ENCODE measurements at places on chromosomes 5 and 9.

DNA sequence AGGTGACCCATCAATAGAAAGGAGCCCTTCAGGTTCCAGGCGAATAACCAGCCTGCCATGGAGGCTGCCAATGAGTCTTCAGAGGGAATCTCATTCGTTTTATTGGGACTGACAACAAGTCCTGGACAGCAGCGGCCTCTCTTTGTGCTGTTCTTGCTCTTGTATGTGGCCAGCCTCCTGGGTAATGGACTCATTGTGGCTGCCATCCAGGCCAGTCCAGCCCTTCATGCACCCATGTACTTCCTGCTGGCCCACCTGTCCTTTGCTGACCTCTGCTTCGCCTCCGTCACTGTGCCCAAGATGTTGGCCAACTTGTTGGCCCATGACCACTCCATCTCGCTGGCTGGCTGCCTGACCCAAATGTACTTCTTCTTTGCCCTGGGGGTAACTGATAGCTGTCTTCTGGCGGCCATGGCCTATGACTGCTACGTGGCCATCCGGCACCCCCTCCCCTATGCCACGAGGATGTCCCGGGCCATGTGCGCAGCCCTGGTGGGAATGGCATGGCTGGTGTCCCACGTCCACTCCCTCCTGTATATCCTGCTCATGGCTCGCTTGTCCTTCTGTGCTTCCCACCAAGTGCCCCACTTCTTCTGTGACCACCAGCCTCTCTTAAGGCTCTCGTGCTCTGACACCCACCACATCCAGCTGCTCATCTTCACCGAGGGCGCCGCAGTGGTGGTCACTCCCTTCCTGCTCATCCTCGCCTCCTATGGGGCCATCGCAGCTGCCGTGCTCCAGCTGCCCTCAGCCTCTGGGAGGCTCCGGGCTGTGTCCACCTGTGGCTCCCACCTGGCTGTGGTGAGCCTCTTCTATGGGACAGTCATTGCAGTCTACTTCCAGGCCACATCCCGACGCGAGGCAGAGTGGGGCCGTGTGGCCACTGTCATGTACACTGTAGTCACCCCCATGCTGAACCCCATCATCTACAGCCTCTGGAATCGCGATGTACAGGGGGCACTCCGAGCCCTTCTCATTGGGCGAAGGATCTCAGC lies at the start of gene OR1K1:
TSS of gene OR1K1 (plus strand) at position 58 of the 995 bp plus-strand sequence. CDS start at position 58, 0 bp downstream.
- no peak for DNase-seq

GRCh38 chr5:64166201-64166959 lies 737 bp downstream of the RNF180 start:
- DNase-seq = no peak

- no peak for DNase-seq
These were observed 41.4 kb upstream of the PJA2 start for GRCh38 chr5:109451146-109451545.

- DNase-seq = no peak
These were observed 32.7 kb downstream of the NFIB start for GRCh38 chr9:14281136-14281795.
